ENCODE measurements at places on chromosomes 16 and 17.

DNA sequence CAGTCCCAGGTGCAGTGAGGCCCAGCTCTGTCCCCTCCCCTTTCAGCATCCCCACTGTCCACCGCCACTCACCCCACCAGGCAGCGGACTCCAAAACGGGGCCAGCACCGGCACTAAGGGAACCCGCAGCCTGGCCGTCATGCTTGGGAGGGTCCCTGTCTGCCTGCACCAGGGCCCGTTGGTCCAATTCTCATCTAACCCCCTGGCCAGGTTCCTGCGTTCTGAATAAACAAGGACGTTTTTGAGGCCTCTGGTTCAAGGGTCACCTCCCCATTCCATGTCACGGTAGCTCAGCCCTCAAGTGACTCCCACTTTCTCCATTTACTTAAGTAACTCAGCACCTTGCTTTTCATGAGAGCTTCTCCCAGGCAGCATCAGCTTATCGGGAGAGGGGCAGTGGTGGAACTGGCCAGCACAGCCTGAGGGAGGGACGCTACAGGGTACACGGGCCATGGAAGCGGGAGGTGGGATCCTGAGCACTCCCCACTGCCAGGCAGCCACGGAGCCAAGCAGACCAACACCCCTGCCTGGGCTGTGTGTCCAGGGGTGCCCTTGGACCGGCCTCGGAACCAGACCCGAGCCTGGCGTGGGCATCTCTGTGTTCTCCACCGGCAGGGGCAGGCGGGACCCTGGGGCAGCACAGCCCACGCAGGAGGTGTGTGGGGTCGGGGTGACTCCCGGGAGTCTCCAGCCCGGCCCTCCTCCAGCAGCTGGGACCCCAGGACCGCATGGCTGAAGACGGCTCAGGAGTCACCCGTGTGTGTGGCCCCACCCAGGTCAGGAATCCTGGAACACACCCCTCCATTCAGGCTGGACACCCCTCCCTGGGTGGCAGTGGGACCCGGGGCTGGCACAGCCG, 74.9 kb upstream of the GNG13 start:
- no peak for DNase-seq

DNA sequence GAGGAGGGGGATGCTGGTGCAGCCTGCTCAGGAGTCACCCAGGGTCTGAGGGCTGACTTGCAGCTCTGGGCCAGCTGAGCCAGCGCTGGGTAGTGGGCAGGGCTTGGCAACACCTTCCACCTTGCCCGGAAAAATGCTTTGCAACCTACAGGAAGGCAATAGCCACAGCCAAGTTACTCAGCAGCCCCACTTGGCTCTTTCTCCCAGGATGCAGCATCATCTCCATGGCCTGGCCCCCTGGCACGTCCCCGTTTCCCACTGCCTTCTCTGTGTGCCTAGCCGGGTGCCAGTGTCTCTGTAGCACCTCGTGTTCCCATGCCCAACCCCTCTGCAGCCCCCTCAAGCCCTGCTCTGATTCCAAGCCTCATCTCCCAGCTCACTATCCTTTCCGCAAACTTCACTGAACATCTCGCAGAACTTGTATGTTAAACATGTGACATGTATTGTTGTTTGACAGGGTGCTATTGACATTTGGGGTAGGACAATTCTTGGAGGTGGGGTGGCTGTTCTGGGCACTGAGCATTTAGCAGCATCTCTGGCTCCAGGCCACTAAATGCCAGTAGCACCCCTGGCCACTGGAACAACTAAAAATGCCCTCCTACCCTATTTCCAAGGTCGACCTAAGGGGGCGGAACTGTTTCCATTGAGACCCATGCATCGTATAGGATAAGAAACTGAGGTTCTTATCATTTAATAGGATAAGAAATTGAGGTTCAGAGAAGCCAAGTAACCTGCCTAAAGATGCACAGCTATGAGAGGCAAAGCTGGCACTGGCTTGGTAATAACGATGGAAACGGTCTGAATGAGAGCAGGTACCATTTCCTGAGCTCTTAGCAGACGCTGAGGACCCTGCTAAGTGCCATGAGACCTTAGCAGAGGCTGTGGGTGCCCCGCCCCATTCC, 12.2 kb downstream of the DEXI start:
- no peak for DNase-seq

DNA sequence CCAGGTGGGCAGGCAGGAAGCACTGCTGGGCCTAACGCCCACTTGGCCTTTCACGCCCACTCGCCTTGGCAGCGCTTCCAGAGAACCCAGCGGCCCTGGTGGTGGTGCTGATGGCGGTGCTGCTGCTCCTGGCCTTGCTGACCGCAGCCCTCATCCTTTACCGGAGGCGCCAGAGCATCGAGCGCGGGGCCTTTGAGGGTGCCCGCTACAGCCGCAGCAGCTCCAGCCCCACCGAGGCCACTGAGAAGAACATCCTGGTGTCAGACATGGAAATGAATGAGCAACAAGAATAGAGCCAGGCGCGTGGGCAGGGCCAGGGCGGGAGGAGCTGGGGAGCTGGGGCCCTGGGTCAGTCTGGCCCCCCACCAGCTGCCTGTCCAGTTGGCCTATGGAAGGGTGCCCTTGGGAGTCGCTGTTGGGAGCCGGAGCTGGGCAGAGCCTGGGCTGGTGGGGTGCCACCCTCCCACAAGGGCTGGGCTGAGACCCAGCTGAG, 64.7 kb downstream of the MRC2 start:
- DNase-seq = no peak

GRCh38 chr17:50944054-50944901, 78.1 kb upstream of the TOB1 start:
- peak; percentile 87 for DNase-seq

- DNase-seq = no peak
Observed at GRCh38 chr17:4035081-4035680, 70.9 kb upstream of the ATP2A3 start.

DNA sequence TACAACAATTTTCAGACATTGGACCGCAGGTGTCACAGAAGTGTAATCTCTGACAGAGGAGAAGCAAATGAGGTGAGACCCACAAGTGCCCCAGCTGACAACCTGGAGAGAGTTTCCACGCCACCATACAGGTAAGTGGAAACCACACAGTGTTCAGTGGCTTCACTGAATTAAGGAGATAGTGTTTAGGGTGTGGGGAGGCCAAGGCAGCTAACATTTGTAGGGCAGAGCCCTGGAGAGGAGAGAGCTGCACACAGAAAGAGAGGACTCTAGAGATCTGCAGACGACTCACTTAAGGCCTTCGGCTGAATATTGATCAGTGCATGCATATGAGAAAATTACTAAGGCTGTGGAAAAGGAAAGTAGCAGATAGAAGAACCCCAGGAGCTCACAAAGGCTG, 228.9 kb upstream of the TNRC6C start:
- DNase-seq = no peak

DNA sequence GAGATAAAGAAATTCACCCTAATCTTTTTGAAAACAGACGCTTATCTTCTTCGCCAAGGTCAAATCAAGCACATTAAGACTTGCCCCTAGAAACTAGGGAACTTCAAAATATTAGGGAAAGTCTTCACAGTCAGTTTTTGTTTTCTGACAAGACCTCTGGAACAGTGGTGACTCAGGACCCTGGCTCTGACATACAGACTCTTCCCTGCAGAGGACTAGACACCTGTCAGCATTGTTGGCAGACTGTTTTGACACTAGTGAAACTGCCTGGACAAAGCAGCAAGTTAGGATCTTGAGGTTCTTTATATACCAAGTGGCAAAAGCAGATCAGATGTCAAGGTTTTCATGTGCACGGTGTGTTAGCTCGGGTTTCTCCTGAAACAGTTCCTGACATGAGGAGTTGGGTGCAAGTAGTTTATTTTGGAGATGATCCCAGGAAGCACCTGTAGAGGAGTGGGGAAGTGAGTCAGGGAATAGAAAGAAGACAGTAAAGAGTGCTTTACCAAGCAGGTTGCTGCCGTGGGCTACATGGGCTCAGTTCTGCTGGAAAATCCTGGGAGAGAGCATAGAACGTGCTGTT, 182.0 kb upstream of the IRX5 start:
- DNase-seq = no peak

- no peak for DNase-seq
Observed at GRCh38 chr16:85477801-85478363, 135.2 kb upstream of the GSE1 start.

DNA sequence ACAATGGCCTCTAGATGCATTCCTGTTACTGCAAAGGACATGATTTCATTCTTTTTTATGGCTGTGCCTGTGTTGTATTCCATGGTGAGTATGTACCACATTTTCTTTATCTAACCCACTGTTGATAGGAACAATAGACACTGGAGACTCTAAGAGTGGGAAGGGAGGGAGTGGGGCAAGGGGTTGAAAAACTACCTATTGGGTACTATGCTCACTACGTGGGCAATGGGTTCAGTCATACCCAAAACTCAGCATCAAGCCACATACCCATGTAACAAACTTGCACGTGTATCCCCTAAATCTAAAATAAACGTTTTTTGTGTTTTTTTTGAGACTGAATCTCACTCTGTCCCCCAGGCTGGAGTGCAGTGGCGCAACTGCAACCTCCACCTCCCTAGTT, 47.1 kb upstream of the SCNN1B start:
- no peak for DNase-seq

GRCh38 chr17:16971458-16972338, at the start of gene TNFRSF13B:
Gene TNFRSF13B (minus strand): TSS chr17:16972118. CDS start chr17:16972075, 43 bp downstream.
- no peak for DNase-seq
